ENCODE measurements at places on chromosomes 6 and 20.

DNA sequence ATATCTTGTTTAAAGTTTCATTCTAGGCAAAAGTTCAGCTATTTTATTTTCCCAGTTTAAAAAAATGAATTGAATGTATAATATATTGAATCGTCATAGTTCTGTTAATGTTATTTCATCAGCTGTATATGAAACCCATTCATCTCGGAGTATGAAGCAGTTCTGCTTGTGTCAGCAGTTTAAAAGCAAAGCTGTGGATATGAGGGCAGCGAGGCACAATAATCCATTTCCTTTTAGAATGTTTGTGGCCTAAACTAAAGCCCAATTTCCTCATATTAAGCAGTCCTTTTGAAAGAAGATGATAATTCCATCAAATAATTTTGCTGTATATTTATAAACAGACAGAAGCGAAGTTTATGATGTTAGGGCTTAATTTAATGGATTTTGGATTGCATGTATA, 300.1 kb downstream of the SAMD5 start:
- DNase-seq, result no peak

GRCh38 chr20:47574616-47575364, 73.1 kb downstream of the NCOA3 start:
- no peak for DNase-seq

DNA sequence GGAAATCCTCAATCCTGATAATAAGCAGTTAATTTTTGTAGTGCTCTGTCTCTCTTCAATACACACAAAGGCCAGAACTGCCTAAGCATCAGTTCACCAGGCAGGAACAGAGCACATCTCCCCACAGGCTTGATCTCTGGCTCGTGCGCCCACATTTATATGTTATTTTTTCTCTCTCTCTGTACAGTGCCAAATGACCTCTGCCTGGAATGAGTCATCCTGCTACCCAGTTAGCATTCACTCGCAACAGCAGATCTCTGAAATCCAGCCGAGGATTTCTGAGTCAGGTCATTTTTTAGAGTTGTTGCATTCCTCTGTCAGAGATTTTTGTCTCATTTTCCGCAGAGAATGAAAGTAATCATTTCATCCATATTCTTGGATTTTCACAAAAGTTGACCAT, 107.1 kb downstream of the COL12A1 start:
- DNase-seq, result no peak

- DNase-seq, result no peak
Measured at GRCh38 chr20:61874421-61875068, 191.1 kb downstream of the TAF4 start.

GRCh38 chr6:113669606-113670005, 187.5 kb upstream of the MARCKS start:
- DNase-seq, result no peak

DNA sequence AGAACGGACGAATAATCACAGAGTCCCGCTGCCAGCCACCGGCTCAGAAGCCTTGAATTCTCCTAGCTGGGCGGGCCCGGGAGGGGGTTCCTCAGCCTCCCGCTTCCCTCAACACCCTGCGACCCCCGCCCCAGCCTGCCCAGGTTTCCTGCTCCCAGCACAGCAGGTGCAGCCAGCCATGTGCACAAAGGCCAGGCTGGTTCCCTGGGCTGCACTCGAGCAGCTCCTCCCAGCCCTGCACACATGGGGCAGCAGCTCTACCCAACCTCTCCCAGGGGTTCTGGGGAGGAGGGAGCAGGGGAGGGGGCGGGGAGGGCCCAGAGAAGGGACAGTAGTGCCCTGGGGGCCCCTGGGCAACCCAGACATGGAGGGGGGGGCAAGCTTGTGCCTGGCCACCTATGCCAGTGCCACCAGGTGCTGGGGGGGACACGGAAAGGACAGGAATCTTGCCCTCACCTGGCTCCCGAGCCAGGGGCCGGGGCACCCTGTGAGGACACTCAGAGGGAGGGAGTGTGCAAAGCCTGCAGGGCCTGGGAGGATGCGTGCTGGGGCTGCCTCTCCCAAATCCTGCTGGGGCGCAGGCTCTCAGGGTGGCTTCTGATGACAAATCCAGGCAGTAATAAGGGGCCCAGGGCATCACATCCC, 1.2 kb upstream of the NTSR1 start:
- no peak for DNase-seq

DNA sequence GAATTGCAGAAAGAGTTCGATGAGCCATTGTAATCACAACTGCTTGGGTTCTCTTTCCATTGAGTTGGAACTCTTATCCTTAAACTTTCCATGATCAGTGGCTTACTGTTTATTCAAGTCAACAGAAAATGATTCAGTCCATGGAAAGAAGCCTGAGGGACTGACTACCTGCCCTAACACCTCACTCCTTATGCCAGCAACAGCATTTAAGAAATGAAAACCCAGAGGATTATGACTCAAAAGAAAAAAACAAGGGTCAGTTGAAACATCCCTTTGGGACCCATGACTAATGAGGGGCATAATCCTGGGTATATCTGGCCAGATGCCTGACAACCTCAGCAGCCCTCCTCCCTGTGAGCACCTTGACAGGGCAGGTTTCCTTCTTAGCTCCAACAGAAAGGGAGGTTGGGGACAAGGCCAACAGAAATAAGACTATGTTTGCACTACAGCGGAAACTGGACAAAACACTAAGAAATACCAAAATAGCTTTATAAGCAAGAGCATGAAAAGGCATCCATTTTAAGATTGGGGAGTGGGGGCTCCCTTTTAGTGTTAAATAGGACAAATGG, 106.7 kb downstream of the MAP3K5 start:
- no peak for DNase-seq

DNA sequence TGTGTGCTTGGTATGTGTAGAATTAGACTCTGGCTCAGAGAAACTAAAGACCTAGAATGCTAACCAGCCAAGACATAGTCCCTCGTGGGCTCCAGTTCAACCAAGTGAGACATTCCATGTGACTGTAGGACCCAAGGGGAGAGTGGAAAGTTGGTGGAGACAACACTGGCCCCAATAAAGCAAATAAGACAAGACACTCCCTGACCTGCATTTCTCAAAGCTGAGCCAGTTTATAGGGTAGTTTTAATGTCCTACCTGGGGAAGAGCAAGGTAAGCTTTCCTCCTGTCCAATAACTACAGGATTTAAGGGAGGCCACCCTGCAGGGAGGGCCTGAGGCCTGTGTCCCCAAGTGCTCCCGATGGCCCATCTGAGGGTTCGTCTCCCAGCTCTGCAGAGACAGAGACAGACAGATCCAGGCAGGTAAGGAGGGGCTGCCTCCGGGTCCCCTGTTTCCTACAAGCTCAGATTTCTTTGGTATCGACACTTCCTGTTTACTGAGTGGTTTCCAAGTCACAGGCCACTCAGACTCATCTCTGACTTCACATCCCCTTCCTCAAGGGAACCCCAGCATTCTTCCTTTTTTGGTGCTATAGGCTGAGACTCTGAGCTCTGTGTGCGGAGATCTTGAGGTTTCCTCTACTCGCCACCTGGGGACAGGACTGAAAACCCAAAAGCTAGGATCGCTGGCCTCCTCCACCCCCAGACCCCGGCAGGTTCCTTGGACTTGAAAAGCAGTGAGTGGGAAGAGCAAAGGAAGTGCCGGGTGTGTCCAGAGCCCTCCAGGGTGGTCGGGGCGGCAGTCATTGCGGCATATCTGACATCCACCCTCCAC, 92.4 kb downstream of the PRND start:
- no peak for DNase-seq

DNA sequence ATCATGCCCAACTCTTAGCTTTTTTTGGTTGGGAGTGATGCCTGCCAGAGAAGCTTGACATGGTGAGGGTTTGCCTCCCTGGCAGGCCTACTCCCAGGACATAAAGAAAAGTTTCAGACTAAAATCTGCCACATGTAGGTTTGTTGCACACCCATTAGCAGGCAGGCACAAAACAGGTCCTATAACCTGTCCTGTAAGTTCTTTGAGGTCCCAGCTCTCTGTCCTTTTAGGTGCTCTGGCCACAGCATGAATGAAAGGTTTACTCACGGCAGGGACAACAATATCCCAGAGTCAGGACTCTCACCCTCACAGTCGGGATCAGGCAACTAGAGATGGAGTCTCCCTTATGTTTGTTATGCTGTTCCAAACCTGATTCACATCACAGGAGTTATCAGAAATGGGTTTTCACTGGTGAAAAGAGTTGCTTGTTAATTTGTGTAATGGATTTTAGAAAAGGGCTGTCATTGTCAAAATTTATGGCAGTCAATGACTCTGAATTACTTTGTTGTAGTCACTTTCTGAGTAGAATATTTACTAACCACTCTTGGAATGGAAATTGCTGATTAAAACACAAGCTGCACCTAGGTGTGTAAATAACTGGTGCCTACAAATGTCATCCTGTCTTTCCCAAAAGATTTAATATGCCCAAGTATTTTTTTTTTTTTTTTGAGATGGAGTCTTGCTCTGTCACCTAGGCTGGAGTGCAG, 5.8 kb upstream of the SRPK1 start:
- DNase-seq, result no peak

DNA sequence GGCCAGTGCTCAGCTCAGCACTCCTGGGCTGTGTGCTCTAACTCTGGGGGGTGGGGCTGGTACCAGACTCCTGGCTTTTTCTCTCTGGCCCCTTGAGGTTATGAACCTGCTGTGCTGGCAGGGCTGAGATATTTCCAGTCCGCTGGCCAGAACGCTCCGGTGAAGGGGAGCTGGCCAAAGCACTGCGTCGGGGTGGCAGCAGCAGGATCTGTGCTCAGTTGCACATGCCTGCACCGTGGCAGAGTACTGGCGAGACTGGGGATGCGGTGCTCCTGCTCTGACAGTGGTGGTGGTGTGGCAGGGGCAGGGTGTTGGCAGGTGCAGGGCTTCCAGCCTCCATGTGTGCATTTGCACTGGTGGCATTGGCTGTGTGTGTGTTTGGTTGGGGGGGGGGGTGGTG, 374.4 kb downstream of the PHF3 start:
- no peak for DNase-seq

- no peak for DNase-seq
Measured at GRCh38 chr6:104540743-104541142, 319.0 kb downstream of the HACE1 start.

DNA sequence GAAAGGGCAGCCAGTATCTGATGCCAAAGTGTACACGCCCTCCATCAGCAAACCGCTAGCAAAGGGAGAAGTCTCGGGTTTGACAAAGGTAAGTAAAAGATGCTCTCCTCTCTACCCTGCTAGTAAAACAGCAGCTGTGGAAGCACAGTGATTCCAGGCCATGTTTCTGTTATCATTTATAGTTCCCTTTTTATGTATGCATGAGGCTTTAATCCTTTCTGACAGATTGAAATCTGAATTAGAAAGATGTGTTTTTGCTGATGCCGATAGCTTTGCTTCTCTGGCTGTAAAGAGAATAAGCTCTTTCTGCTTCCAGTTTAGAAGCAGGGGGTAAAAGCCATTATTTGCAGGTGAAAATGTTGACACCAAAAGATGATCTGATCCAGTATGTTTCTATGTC, 392.4 kb upstream of the SOX4 start:
- DNase-seq, result no peak

DNA sequence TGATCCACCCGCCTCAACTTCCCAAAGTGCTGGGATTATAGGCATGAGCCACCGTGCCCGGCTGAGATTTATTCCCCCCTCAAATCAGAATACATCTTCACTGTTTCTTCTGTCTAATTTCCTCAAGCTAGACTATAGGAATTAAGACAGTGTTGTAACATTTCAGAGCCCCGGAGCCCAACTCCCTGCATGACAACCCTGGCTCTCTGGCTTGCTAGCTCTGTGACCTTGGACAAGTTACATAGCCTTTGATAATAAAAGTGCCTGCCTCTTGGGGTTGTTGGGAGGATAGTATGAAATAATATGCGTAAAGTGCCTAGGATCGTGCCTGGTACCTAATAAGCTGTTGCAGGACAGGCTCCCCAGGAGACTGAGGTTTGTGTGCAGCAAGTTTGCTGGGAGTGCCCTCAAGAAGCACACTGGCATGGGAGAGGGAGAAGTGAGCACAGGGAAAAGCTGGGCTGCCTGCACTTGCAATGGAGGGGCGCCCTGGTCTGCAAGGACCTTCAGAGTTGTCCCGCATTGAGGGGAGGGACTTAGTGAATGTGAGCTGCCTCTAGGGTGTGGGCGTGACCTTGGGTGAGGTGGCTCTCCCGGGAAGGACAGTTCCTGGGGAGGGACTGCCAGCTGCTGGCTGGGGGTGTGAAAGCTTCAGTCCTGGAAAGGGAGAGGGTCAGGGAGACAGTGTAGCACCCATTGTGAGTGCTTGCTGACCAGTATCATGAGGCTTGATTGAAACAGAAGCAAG, 43.4 kb downstream of the TAF8 start:
- no peak for DNase-seq

GRCh38 chr6:37239526-37239925, 18.0 kb upstream of the TBC1D22B start:
- DNase-seq, result no peak

DNA sequence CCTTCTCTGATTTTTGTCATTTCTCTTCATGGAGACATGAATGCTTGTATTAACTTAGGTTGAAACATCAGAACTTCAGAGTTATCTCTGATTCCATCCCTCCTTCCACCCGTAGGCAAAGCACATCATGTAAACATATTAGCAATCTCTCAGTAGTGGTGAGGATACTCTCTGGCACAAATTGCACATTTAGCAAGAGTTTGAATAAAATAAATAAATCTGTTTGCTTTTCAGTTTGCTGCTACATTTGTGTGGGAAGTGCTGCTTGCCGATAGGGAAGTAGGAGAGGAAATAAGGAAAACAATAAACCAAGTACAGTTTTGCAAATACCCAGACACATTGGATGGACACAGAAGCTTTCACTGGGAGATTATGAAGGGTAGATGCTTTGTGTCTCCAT, 359.0 kb downstream of the BCKDHB start:
- DNase-seq, result no peak

- no peak for DNase-seq
Measured at GRCh38 chr6:24838994-24839393, 40.3 kb upstream of the ARMH2 start.

- no peak for DNase-seq
Measured at GRCh38 chr6:61562098-61562497, 723.9 kb downstream of the KHDRBS2 start.

DNA sequence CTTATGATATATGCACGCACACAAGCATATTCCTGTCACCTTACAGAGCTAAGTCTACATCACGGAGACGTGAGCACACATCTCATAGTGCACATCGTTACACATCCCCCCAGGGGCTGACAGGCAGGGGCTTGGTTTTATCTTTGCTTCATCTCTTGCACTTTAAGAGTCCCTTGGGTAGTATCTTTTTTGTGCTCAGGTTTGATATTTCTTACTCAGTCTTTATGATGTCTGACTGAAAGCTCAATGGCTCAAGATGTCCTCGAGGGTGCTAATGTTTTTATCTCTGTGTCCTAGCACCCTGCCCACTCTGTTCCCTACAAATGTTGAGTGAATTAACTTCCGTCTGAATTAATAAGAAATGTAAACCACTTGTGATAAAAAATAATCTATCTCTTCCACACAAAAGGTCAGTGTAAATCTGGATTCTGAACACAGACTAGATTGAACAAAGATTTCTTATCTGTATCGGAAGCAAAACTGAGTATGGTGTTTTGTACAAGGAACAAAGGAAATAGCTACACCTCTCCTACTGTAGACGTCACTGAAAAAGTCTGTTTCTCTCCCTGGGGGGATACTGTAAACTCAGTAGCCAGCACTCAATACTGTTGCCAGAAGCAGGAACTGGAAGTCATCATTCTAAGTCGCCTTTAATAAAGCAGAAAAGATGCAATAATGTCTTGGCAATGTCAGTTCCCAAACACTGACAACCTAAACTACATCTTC, 195.1 kb downstream of the PRKN start:
- DNase-seq, result no peak
